ENCODE measurements at places on chromosomes 7 and 10.

DNA sequence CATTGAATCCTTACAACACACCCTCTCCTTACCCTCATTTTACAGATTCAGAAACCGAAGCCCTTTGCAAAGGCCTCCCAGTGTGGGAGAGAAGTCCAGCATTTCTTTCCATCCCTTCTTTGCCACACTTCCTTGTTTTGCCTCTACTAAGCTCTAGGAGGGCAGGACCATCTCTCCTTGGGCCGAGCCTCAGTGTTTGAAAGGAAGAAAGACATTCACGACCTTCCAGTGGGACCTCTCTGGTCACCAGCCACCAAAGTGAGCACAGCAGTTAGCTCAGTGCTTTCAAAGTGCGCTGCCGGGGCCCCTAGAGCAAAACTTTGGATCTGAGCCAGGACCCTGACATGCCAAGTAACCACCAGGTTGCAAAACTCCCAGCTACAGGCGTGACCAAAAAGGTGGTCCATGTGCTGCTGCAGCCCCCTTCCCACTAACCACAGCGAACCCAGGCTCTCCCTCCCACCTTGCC is 12.4 kb downstream of the CTBP2 start:
- DNase-seq: no peak

- DNase-seq: no peak
Measured at GRCh38 chr7:32319012-32319382, 171.2 kb downstream of the LSM5 start.

DNA sequence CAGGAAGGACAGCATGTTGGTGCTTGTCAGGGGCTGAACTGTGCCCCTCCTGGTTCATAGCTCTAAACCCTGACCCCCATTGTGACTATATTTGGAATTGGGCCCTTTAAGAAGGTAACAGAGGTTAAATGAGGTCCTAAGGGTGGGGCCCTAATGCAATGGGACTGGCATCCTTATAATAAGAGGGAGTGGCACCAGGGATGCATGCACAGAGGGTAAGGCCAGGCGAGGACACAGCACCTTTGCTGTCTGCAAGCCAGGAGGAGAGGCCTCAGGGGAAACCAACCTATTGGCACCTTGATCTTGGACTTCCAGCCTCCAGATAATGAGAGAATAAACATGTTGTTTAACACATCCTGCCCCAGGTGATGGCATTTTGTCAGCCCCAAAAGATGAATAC is 61.3 kb upstream of the EBF3 start:
- no peak for DNase-seq

GRCh38 chr7:138978541-138979184 is 2.5 kb downstream of the KIAA1549 start:
- no peak for DNase-seq

DNA sequence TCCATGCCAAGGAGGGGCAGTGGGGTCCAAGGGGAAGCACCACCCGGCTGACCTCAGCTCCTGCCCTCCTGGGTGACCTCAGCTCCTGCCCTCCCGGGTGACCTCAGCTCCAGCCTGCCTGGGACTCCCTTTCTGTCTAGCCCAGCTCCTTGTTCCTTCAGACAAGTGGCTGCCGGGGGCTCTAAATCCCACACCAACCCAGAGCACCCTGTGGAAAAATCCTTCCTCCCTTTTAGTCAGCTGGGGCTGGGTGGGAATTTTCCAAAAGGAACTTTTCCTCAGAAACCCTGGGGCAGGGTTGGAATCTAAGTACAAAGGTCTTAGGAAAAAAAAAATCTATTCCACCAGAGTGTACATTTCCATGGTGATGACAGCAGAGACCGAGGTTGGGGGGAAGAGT is 36.3 kb downstream of the AKR1B1 start:
- no peak for DNase-seq

- DNase-seq: no peak
Measured at GRCh38 chr7:2196381-2197378, 36.1 kb downstream of the MAD1L1 start.

GRCh38 chr10:22268503-22268902 is 47.7 kb upstream of the COMMD3 start:
- DNase-seq: no peak

DNA sequence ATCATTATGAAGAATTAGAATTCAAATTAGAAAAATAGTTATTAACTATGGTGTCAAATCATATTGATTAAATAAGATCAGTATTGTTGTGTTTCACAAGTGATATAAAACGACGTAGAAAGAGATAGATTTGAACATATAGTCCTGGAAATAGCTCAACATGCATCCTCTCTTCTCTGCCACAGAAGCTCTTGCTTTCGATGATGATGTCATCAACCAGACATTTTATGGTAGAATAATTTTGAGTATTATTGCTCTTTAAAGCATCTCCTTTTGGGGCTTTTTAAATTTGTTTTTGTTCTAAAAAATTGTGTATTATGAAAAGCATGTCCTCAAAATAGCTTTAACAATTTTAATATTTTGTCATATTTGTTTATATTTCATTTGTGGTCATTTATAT is 95.0 kb downstream of the DGKB start:
- DNase-seq: no peak

DNA sequence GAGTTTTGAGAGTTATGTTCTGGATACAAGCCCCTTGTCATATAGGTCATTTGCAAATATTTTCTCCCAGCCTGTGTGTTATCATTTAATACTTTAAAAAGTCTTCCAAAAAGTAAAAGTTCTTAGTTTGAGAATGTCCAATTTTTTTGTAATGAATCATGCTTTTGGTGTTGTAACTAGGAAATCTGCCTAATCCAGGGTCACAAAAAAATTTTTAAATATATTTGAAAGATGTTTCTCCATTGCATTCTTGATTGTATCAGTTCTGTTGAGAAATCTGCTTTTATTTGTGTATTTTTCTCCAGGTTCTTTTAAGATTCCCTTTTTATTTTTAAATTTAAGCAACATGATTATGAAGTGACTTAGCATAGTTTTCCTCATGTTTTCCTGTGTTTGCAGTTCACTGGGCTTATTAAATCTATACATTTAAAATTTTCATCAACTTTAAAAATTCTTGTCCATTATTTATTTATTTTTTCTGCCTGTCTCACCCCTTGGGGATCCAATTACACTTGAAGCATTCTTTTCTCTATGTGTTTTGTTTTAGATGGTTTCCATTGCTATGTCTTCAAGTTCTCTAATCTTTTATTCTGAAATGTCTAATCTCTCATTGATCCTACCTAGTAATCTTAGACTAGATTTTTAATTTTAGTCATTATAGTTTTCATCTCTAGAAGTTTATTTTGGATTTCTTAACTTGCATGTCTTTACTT is 47.0 kb downstream of the CCDC71L start:
- DNase-seq: no peak

- no peak for DNase-seq
Measured at GRCh38 chr10:129833994-129834739, 129.9 kb downstream of the EBF3 start.

DNA sequence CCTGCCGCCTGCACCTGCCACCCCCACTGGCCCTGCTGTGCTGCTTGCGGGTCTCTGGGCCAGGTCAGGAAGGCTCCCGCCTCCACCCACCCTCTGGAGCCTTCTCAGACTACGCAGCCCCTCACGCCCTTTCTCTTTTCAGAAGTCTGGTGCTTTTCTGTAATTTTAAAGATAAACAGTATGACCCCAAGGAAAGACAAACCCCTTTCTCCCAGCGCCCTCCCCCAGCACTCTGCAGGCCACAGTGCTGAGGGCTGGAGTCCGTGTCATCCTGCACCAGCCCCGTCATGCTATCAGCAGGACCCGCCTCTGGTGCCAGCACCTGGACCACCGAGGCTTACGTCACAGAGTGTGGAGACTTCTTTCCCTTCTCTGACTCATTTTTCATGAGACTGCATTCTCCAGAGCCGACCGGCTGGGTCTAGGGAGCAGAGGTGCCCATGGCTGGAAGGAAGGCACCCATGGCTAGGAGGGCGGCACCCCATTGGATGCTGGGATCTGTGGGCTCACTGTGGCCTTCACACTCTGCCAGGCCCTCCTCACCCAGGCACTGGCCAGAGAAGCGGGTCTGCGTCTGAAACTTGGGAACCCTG is 53.4 kb downstream of the CFAP46 start:
- no peak for DNase-seq

DNA sequence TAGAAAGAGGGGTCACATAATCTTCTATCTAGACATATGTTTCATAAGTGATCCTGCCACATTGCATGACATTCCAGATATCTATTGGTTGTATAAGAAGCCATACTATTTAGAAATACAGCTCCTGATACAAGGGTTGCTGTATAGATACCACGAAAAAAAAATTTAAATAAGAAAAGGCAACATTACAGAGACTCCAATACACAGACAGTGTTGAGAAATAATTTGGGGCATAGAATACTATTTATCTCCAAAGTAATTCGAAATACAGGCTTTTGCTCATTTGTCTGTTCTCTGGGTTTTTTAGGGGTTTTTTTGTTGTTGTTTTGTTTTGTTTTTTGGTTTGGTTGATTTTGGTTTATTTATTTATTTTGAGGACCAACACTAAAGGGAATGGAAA is 2.6 kb downstream of the IFIT2 start:
- DNase-seq: no peak

- no peak for DNase-seq
Measured at GRCh38 chr10:71323407-71323806, 4.3 kb downstream of the SLC29A3 start.

DNA sequence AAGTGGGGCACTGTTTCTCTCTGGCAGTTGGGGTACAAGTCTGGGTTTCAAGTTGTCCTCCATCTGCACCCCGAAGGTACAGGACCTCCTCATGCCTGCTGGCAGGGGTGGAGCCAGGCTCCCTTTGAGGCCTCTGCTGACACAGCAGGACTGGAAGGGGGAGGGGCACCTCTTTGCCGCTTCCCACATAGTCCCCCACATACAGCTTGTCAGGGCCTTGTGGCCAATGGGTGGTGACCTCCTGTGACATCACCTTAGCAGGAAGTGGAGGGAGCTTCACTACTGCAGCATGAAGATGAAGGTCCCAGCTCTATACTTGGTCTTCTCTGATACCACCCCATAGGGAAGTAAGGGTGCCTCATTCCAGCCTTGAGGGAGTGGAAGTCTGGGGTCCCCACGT is 167.8 kb downstream of the RAMP3 start:
- DNase-seq: no peak

- DNase-seq: no peak
Measured at GRCh38 chr7:44050121-44050914, 5.8 kb downstream of the DBNL start.

- DNase-seq: no peak
Measured at GRCh38 chr7:2886900-2887299, 42.8 kb upstream of the GNA12 start.

GRCh38 chr10:59847326-59847725 is 59.0 kb downstream of the CCDC6 start:
- no peak for DNase-seq

DNA sequence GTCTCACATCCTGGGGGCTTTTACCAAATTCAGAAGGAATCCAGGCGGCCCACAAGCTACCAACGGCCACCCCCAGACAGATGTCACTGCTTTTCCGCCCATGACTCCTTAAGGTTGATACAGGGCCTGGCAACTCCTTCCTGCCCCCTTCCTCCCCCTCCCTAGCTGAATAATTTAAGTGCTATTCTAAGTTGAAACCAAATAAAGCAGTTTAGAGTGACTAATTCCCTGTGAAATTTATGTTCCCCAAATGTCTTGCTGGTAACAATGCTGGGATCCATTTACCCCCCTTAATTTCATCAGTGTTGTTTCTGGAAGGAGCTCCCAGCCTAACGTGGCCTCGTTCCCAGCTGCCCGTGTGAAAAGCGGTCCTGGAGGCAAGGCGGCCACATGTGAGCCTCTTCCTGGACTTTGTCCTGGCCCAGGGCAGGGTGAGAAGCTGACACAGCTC is 109.6 kb downstream of the TMEM130 start:
- DNase-seq: no peak

- no peak for DNase-seq
Measured at GRCh38 chr10:103479135-103479534, at the start of gene CALHM3. TSS of gene CALHM3 (minus strand) at chr10:103479240. CDS start at chr10:103479032, 208 bp downstream.

DNA sequence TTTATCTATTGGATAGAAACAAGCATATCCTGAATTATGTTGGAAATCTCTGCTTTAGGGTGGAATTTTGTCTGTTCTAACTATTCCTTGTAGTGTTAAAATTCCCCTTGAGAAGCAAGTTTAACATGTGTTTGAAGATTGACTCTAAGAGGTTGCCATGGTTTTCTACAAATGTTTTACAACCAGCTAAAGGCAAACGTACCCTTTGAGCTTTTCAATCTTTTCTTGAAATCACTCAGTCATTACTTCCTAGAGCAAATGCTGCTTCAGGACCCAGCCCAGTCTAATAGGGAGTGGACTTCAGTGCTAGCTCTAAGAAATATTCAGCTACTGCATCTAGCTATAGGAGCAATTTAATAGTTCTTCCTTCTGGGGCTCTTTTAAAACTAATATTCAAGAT is 118.8 kb upstream of the IFRD1 start:
- DNase-seq: no peak

Data from stimulated activated CD4-positive, alpha-beta T cell treated with anti-CD3 and anti-CD28 coated beads, Interleukin-4, amount 100 ng/mL, for 48 hours (primary cell).